ENCODE measurements at places on chromosomes 3 and 15.

DNA sequence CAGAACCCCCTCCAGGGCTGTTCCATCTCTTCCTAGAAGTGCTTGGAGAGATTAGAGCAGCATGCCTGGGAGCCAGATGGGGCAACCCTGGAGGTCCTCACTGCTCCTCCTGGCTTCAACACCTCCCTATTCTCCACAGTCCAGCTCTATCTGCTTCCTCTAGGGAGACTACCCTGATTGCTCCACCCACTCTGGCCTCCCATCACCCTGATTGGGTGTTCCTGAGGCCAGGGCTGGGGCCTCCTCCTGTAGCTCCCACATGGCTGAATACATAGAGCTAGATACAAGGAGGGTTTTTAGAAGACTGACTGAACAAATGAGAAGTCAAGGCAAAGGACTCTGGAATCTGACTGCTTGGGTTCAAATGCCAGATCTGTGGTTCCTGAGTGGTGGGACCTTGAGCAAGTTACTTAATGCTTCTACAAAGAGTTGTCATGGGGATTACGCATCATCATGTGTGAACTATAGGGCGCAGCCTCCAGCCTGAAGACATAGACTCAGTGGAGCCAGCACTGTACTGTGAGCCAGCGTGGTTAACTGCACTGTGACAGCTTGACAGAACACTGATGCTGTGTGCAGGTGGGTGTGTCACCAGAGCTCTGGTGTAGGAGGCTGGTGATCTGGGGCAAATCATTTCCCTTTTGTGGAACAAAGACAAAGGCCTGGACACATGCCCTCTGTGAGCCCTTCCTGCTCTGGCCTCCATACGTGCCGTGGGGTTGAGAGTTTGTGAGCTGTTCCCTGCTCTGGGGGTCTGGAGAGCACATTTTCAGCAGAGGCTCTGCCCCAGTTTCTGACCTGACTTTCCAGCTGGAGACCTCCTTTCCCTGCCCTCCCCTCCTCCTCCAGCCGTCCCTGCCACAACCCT is 74.8 kb downstream of the SCN5A start:
- DNase-seq, result no peak

- DNase-seq, result no peak
Observed at GRCh38 chr3:9110316-9110715, 139.1 kb downstream of the SRGAP3 start.

GRCh38 chr15:38128341-38128781 is 124.3 kb upstream of the SPRED1 start:
- no peak for DNase-seq

- DNase-seq, result no peak
Observed at GRCh38 chr3:65148687-65149086, 460.9 kb upstream of the ADAMTS9 start.

DNA sequence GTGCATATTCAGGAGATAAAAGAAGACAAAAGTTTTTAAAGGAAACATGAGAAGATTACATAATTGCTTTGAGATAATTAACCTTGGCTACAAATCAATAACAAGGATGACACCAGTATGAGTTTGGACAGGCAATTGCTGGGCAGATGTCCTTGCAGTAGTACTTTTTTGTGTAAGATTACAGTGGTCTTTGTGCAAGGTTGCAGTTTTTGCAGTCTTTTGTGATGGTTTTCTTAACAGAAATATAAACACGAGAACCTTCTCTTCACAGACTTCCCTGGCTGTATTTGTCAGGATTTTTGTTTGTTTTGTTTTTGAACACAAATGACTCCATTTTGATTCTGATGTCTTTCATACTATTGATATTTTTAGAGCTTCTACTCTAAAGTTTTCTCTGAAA is 128.3 kb upstream of the ALCAM start:
- no peak for DNase-seq

DNA sequence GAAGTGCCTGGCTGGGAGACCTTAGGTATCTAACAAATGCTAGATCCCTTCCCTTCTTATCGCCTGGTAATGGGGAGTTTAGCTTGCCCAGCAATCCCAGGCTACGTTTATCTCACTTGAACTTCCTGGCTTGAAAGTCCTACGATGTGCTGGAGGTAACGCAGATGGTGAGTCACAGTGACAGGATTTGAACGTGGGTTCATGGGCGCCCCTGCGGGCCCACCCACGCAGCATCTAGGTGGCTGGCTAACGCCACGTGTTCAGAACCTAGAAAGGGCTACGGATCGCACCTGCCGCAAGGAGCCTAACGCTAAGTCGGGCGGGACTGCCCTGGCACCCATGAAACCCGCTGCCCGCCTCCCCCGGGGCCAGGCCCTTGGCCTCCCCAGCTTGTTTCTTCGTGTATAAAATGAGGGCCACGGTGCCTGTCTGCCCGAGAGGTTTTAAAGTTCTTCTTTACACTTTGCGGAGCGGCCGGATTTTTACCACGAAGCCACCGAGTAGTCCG is 600 bp upstream of the USP3 start:
- DNase-seq, result no peak

GRCh38 chr15:49923671-49924070 is 195.4 kb downstream of the ATP8B4 start:
- DNase-seq, result no peak

- DNase-seq, result no peak
Observed at GRCh38 chr3:25904206-25904605, 114.3 kb downstream of the OXSM start.

- no peak for DNase-seq
Observed at GRCh38 chr3:66661628-66662027, 160.8 kb upstream of the LRIG1 start.

DNA sequence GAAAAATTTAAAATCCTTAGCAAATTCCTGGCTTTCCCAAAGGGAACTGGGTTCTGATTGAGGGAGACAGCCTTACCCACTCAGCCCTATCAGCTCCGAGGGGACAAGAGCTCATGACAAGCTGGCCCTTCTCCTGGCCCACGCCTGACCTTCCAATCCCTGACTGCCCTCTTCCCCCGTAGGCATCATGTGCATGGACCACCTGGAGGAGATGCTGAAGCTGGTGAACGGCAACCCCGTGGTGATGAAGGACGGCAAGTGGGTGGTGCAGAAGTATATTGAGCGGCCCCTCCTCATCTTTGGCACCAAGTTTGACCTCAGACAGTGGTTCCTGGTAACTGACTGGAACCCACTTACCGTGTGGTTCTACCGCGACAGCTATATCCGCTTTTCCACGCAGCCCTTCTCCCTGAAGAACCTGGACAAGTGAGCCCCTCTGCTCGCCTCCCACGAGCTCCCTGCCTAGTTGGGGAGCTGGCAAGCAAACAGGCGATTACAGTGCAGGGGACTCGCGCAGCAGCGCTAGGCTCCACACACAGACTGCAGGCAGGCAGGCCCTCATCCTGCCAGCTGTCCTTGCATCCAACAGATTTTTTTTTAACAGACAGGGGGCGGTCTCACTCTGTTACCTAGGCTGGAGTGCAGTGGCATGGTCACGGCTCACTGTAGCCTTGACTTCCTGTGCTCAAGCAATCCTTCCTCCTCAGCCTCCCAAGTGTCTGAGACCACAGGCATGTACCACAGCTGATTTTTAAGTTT is 16.8 kb downstream of the RPUSD3 start:
- DNase-seq, result no peak

- no peak for DNase-seq
Observed at GRCh38 chr15:65395567-65396202, 17.9 kb upstream of the IGDCC3 start.

- DNase-seq, result no peak
Observed at GRCh38 chr3:140186421-140186920, 251.5 kb downstream of the CLSTN2 start.

GRCh38 chr3:26280517-26280916 is 342.1 kb upstream of the LRRC3B start:
- DNase-seq, result no peak

DNA sequence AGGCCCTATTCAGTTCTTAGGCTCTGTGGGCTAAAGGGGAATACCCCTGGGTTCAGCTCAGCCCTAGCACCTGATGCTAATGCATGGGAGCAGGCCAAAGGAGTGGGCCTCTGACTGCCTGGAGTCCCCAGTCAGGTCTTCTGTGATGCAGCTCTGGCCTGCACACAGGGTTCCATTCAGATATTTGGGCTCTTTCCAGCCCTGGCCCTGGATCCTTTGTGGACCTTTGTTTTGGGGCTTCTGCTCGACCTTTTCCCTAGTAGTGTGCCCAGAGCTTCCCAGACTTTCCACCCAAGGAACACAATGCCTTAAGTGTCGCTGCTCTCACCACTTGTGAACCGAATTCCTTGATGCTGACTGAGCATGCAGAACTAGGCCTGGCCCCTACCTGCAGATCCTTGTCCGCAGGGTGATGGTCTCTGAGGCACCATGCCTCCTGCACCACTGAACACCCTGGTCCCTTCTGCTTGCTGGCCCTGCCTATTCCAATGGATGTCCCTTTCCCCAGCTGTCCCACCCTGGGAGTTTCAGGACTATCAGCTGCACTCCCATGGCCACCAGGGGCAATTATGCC is 5.1 kb downstream of the SEC13 start:
- no peak for DNase-seq

- DNase-seq, result no peak
Observed at GRCh38 chr3:155859859-155860258, 5.6 kb upstream of the SLC33A1 start.

DNA sequence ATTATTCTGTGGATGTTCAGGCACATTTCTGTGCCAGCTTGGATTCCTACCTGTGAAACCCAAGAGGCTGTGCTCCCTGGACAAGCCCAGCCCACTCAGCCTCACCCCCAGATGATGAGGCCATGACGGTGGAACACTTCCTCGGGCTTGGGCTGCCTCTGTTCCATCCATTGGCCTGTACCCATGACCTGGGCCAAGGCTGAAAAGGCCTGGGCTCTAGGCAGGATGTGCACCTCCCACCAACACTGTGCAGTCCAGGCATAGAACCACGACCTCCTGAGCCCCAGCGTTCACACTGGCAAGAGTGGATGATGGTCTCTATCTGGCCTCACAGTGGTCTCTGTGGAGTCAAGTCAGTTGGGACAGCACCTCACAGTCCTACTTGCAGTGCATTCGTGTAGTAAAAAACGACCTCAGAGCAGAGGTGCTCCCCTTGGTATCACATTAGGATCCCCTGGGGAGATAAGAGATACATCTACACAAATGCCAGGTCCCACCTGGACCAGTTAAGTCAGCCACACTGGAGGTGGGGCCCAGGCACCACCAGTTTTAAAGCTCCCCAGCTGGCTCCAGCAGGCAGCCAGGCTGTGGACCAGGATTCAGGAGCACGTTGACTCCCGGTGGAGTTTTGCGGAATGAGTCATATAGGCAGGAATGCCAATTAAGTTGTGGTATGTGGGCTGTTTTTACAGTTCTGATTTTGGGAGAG is 39.0 kb upstream of the IGF1R start:
- DNase-seq, result no peak

- no peak for DNase-seq
Observed at GRCh38 chr3:174215456-174215855, 643.7 kb upstream of the NAALADL2 start.

DNA sequence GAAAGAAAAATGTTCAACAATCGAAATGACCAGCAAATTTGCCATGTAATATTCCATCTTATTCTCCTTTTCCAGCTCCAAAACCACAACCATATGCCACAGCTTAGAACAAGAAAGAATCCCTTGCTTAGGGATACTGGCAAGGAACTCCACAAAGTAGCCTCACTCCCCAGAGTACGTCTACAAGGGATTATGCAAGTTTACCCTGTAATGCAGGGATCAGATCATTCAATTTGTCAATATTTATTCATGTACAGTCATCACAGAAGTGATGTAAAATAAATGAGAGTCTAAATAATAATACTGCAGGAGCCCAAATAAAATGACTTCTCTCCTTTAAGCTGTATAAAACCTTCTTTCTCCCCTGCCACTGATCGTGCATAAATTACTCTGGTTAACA is 23.5 kb upstream of the MYO1E start:
- DNase-seq, result no peak

DNA sequence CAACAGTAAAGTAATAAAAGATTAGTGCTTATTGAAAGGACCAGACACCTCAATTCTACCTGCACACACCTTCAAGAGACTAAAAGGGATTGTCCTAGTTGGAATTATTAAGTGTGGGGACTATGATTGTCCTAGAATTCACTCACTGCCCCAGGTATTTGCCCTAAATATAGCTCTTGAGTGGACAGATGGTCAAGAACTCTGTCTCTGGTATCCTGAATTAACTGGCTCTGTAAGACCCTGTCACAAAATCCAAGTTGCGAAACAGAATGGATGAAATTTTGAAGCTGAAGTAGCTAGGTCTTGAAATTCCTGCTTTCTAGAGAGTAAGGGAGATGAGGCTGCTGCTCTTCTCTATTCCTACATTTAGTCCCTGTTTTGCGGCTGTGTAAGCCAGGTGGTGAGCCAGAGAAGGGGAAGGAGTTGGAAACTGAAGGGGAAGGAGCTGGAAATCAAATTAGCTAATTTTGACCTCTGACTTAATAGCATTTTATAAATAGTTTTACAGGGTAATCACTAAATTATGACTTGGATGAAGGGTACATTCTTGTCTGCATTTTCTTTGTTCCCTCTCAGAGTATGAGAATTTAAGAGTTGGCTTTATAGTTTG is 34.5 kb downstream of the KBTBD12 start:
- no peak for DNase-seq

DNA sequence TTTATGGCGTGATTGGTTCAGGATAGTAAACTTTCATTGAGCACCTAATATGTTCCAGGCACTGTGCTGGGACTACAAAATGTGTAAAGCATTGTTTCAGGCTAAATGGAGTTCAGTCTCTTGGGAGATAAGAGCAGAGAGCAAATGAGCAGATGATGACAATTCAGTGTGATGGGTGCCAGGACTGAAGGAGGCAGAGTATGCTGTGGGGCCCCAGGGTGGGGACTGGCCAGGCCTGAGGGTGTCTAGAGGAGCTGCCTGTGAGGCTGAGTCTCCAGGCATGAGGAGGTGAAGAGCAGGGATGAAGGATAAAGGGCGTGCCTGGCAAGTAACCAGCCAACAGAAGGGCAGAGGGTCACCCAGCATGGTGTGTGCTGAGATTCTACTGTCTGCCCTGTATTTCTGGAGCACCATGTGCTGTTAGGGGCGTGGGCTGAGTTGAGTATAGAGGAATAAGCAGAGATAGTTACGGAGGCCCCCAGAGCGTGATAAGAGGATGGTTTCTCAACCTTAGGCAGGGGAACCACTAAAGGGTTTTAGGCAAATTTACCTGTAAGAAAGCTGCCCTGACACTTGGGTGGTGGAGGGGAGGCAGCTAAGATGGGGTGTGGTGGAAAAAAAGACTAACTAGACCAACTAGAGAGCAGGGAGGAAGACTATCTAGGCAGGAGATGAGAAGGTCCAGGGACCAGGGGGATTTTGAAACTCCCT is 38.5 kb downstream of the EPHB1 start:
- no peak for DNase-seq

- no peak for DNase-seq
Observed at GRCh38 chr3:11150256-11150655, 4.0 kb upstream of the HRH1 start.

DNA sequence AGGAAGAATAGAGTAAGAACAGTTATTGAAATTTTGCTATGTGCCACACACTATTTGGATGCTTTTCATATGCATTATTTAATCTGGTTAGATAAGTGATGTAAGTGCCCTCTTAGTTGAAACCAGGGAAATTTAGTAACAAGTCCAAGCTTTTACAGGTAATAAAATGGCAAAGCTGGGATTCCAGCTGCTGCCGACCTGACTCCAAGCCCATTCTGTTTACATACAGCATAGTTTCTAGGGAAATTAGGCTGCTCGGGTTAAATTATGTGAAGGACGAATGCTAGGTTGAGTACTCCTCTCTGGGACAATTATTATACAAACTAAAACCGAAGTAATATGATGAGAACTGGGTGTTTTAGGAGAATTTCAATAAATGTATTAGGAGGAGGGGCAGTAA is 38.7 kb upstream of the FAH start:
- DNase-seq, result no peak

- DNase-seq, result no peak
Observed at GRCh38 chr3:189838291-189838690, 207.1 kb downstream of the TP63 start.

GRCh38 chr3:6965881-6966280 is 105.0 kb downstream of the GRM7 start:
- DNase-seq, result no peak

Measured in activated CD4-positive, alpha-beta T cell treated with anti-CD3 and anti-CD28 coated beads, Interleukin-2, amount 50 U/mL, for 24 hours (primary cell).